K562 (cell line): ENCODE measurements at places on chromosomes 7 and 10.

GRCh38 chr7:32564542-32564941 lies 69.3 kb downstream of the AVL9 start:
- DNase-seq: no peak
- H3K27me3 ChIP-seq: no peaks in the 10 kb centered on the region
- peaks cover 45% of the 10 kb centered on the region for H3K36me3 ChIP-seq
- H3K4me1 ChIP-seq: no peaks in the 10 kb centered on the region
- H3K4me3 ChIP-seq: no peak overlapping the region

DNA sequence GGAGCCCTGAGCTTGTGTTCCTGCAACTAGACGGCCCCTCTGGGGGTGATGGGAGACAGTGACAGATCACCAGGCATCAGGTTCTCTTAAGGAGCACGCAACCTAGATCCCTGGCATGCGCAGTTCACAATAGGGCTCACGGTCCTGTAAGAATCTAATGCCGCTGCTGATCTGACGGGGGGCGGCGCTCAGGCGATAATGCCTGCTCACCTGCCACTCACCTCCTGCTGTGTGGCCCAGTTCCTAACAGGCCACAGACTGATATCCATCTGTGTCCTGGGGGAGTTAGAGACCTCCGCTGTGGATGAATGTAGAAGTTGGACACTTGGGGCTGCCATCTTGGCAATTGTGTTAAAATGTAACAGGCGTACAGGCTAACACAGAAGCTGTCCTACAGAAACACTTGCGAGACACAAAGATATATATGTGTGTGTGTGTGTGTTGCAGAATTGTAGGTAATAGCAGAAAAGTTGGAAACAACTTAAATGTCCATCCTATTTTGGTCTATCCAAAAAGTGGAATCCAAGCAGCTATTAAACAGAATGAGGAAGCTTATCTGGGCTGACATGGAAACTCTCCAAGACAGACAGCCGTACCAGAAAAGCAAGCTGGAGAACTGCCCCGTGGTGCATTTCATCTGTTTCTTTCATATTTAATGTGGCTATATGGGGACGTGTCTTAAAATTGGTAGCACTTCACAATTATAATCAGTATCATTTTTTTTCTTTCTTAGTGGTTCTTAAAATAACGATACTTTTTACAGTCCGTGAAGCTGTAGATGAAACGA lies 82.8 kb downstream of the MKI67 start:
- no peak for DNase-seq
- peaks cover 28% of the 10 kb centered on the region for H3K27me3 ChIP-seq
- no peak overlapping the region for H3K27ac ChIP-seq
- no peak overlapping the region for H3K4me3 ChIP-seq

- H3K27me3 ChIP-seq: no peaks in the 10 kb centered on the region
- no peaks in the 10 kb centered on the region for H3K4me1 ChIP-seq
- DNase-seq: no peak
- no peak overlapping the region for H3K27ac ChIP-seq
- H3K4me3 ChIP-seq: no peak overlapping the region
- H3K36me3 ChIP-seq: no peaks in the 10 kb centered on the region
These were observed 202.8 kb downstream of the BAMBI start for GRCh38 chr10:28879875-28880682.

DNA sequence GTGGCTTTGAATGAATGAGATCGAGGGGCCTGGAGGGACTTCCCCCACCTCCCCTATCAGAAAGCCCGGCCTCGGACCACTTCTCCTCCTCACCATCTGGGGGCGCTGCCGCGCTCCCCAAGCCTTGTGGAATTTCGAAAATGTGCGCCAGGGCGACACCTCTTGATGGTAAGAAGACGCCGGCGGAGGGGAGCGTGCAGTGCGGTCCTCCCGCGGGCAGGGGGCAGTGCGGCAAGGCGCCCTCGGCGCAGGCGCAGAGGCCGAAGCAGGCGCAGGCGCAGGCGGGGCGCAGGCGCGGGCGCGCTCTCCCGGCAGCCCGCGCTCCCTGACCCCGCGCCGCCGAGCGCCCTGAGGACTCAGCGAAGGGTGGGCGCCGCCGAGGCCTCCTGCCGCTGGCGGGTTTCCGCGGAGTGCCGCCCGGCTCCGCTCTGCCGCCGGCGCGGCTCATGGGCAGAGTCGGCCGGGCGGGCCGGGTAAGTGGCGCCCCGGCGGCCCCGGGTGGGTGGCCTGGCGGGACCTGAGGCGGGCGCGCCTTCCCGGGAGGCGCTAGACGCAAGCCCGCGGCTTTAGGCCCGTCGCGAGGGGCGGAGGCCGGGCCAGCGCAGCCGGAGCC lies at the start of gene RBM17:
RBM17 (plus strand) TSS at position 314 of the 613 bp plus-strand sequence. CDS start 8,032 bp downstream, outside the sequence.
- peak; percentile 93 for DNase-seq
- peak within 1 kb of the TSS; percentile 98 for H3K4me3 ChIP-seq
- peaks cover 4% of the 10 kb centered on the region for H3K27me3 ChIP-seq
- H3K36me3 ChIP-seq: peaks cover 22% of the 10 kb centered on the region; the same call in 2 of the 3 replicates

DNA sequence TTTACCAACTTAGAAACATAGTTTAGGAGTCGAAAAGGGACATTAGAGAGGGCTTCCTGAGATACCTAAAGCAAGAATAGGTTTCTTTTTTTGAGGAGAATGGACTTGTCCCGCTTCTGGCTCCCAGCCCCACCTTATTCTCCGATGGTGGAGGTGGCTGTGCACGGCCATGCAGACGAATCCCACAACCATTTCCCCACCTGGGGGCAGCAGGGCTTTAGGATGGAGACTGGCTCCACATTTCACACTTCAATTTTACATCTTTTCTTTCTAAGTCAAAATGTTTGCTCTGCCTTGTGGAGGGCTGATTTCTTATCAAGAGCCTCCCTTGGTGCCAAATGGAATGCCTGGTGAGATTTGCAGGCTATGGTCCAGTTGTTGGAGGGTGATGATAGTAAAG lies 118.5 kb downstream of the GLRX3 start:
- H3K4me1 ChIP-seq: no peaks in the 10 kb centered on the region
- H3K27me3 ChIP-seq: peaks cover 7% of the 10 kb centered on the region; the same call in 1 of the 2 replicates
- H3K36me3 ChIP-seq: no peaks in the 10 kb centered on the region
- no peak overlapping the region for H3K4me3 ChIP-seq

GRCh38 chr7:137986252-137987017 lies 15.5 kb downstream of the CREB3L2 start:
- peaks cover 47% of the 10 kb centered on the region for H3K4me1 ChIP-seq
- H3K36me3 ChIP-seq: peaks cover 22% of the 10 kb centered on the region

- H3K4me1 ChIP-seq: no peaks in the 10 kb centered on the region
- H3K4me3 ChIP-seq: no peak overlapping the region
- no peaks in the 10 kb centered on the region for H3K27me3 ChIP-seq
- DNase-seq: no peak
These were observed 633.9 kb downstream of the ARL4A start for GRCh38 chr7:13321316-13321715.

GRCh38 chr10:122861711-122862161 lies 16.1 kb upstream of the CUZD1 start:
- H3K4me1 ChIP-seq: peaks cover 6% of the 10 kb centered on the region; the same call in 2 of the 3 replicates
- no peaks in the 10 kb centered on the region for H3K36me3 ChIP-seq
- H3K27ac ChIP-seq: no peak overlapping the region

DNA sequence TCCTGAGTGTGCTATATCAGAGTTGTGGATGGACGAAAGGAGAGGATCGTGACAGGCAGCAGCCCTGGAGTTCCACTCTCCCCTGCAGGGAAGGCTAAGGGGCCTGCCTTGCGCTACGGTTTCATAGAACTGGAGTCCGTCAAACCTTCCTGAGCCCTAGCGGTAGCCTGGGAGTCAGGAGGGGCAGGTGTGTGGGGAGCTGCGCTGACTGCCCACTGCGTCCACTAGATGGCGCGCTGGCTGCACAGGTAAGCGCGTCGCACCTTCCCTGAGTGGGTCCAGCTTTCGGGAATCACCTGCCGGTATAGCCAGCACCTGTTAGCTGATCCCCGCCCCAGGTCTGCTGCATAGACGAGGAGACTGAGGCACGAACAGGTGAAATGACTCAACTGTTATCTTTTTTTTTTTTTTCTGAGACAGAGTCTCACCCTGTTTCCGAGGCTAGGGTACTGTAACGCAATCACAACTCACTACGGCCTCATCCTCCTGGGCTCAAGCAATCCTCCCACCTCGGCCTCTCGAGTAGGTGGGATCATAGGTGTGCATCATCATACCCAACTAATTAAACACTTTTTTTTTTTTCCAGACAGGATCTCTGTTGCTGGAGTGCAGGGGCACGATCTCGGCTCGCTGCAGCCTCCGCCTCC lies 20.2 kb upstream of the BAIAP2L1 start:
- peak; percentile 89 for DNase-seq
- H3K27ac ChIP-seq: no peak overlapping the region
- H3K4me3 ChIP-seq: no peak overlapping the region
- no peaks in the 10 kb centered on the region for H3K36me3 ChIP-seq
- no peaks in the 10 kb centered on the region for H3K27me3 ChIP-seq

- no peak for DNase-seq
- H3K4me3 ChIP-seq: no peak overlapping the region
- no peaks in the 10 kb centered on the region for H3K27me3 ChIP-seq
- H3K4me1 ChIP-seq: no peaks in the 10 kb centered on the region
- no peaks in the 10 kb centered on the region for H3K36me3 ChIP-seq
These were observed 17.8 kb upstream of the LMOD2 start for GRCh38 chr7:123637878-123638277.

- H3K4me3 ChIP-seq: peak overlapping the region; percentile 86
- H3K36me3 ChIP-seq: peaks cover 14% of the 10 kb centered on the region
- H3K4me1 ChIP-seq: peaks cover 55% of the 10 kb centered on the region
- peak; percentile 72 for DNase-seq
- peak overlapping the region; percentile 91 for H3K27ac ChIP-seq
These were observed 2.2 kb downstream of the ANXA11 start for GRCh38 chr10:80202934-80203834.

GRCh38 chr10:13669901-13670300 lies 83.1 kb downstream of the PRPF18 start:
- H3K4me1 ChIP-seq: no peaks in the 10 kb centered on the region
- H3K27me3 ChIP-seq: no peaks in the 10 kb centered on the region
- peaks cover 2% of the 10 kb centered on the region; the same call in 1 of the 3 replicates for H3K36me3 ChIP-seq
- DNase-seq: no peak

DNA sequence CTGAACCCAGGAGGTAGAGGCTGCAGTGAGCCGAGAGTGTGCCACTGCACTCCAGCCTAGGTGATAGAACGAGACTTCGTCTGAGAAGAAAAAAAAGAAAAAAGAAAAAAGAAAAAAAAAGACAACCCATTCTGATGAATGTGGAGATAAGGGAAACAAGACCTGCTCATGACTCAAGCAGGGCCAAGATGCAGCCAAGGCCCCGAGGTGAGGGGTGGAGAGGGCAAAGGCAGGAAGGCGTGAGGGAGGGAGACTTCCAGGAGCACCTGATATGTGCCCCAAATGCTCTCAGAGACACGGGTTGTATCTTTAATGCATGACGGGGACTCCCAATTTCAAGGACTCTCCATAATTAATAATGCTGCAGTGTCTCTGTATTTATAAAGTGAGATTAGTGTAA lies 134.6 kb downstream of the PIP4K2A start:
- no peaks in the 10 kb centered on the region for H3K4me1 ChIP-seq
- peaks cover 84% of the 10 kb centered on the region for H3K36me3 ChIP-seq
- DNase-seq: no peak
- no peak overlapping the region for H3K4me3 ChIP-seq
- no peaks in the 10 kb centered on the region for H3K27me3 ChIP-seq

GRCh38 chr7:117014673-117015133 lies 61.4 kb downstream of the ST7 start:
- DNase-seq: peak; percentile 83
- peaks cover 10% of the 10 kb centered on the region; the same call in 2 of the 3 replicates for H3K36me3 ChIP-seq
- peak overlapping the region; percentile 85 for H3K27ac ChIP-seq
- peak overlapping the region; percentile 40 for H3K4me3 ChIP-seq
- H3K27me3 ChIP-seq: no peaks in the 10 kb centered on the region
- peaks cover 72% of the 10 kb centered on the region for H3K4me1 ChIP-seq

DNA sequence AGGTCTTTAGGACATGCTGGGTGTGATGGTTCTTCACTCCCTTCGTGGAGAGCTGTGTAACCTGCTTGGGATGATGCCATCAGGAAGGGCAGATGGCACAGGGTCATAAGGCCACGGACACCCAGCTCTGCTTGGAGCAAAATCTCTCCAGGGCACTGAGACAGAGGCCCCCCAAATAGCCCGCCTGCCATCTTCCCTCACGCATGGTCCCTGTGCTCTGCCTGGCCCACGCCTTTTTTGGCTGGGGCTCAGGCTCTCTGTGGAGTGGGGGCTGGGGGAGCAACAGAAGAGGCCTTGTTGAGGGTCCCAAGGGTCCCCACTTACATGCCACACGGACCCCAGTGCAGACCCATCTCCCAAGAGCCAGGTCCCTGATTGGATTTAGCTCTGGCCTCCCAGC lies 93.3 kb upstream of the RET start:
- H3K4me3 ChIP-seq: no peak overlapping the region
- DNase-seq: no peak
- no peak overlapping the region for H3K27ac ChIP-seq
- H3K27me3 ChIP-seq: no peaks in the 10 kb centered on the region
- H3K4me1 ChIP-seq: peaks cover 2% of the 10 kb centered on the region; the same call in 2 of the 3 replicates

- H3K4me3 ChIP-seq: no peak overlapping the region
- H3K36me3 ChIP-seq: no peaks in the 10 kb centered on the region
- DNase-seq: no peak
- H3K27ac ChIP-seq: no peak overlapping the region
- no peaks in the 10 kb centered on the region for H3K27me3 ChIP-seq
These were observed 4.3 kb upstream of the GDI2 start for GRCh38 chr10:5817322-5818047.

DNA sequence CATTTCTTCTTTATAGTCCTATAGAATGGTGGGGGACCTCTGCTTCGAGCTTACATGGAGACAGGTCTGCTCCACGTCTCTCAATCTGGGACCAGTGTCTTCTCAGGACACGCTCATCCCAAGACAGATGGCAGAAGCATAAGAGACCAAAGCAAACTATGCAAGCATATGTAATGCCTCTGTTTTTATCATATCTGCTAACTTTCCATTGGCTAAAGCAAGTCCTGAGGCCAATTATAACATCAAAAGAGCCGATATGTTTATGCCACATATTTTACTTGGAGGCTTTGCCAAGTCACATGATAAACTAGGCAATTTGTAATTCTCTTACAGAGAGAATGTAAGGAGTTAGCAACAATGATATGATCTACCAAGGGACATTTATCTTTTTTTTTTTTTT lies 102.6 kb upstream of the NRBF2 start:
- H3K36me3 ChIP-seq: no peaks in the 10 kb centered on the region
- no peaks in the 10 kb centered on the region for H3K27me3 ChIP-seq
- H3K4me1 ChIP-seq: no peaks in the 10 kb centered on the region

- no peak overlapping the region for H3K4me3 ChIP-seq
- no peaks in the 10 kb centered on the region for H3K27me3 ChIP-seq
- DNase-seq: no peak
- no peak overlapping the region for H3K27ac ChIP-seq
- H3K4me1 ChIP-seq: no peaks in the 10 kb centered on the region
- H3K36me3 ChIP-seq: no peaks in the 10 kb centered on the region
These were observed 89.5 kb downstream of the THSD7A start for GRCh38 chr7:11742496-11742895.

- DNase-seq: no peak
- H3K27ac ChIP-seq: no peak overlapping the region
- H3K4me3 ChIP-seq: no peak overlapping the region
These were observed 269.9 kb upstream of the FERD3L start for GRCh38 chr7:19415123-19415522.

- no peak for DNase-seq
- H3K36me3 ChIP-seq: no peaks in the 10 kb centered on the region
- H3K27me3 ChIP-seq: peaks cover 23% of the 10 kb centered on the region
These were observed 137.0 kb downstream of the TMEM178B start for GRCh38 chr7:141210862-141211261.
